ENCODE measurements at places on chromosomes 5 and 9.

GRCh38 chr9:123336959-123337358, 19.0 kb upstream of the CRB2 start:
- no peak for DNase-seq

GRCh38 chr5:107486489-107486888, 184.2 kb downstream of the EFNA5 start:
- DNase-seq = no peak

- DNase-seq = no peak
Observed at GRCh38 chr5:115455301-115455707, 89.3 kb downstream of the FEM1C start.

DNA sequence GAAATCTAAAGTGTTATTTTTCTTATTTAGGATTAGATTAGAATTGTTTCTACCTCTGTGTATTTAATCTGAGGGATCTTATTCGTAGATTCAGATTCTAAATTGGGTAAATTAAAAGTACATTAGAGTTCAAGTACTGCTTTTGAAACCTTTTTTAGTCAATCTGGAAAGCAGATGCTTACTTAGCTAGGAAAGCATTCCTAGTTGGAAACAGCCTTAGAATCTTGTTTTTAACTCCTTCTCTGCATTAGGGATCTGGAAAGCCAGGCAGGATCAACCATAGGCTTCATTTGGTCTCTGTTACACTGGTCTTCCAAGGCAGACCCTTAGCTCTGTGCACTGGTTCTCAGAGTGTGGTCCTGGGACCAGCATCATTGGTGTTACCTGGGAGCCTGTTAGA, 247.4 kb downstream of the NR3C1 start:
- no peak for DNase-seq

GRCh38 chr9:29873579-29873978, 2300.3 kb upstream of the C9orf72 start:
- DNase-seq = no peak

GRCh38 chr9:34200092-34200491, 21.2 kb downstream of the UBAP1 start:
- DNase-seq = no peak

GRCh38 chr5:22651355-22651754, 201.8 kb downstream of the CDH12 start:
- no peak for DNase-seq
